OCI-M1 (cell line): ENCODE measurements at places on chromosomes 3 and 15.

- no peak for DNase-seq
These were observed 6.1 kb upstream of the SCAANT1 start for GRCh38 chr3:63918321-63918720.

- no peak for DNase-seq
These were observed 37.6 kb downstream of the OSTN start for GRCh38 chr3:191236646-191237045.

GRCh38 chr3:124034844-124035152 is 42.9 kb upstream of the ROPN1 start:
- no peak for DNase-seq

- peak; percentile 77 for DNase-seq
These were observed 18.6 kb downstream of the SAMD7 start for GRCh38 chr3:169929830-169930519.

DNA sequence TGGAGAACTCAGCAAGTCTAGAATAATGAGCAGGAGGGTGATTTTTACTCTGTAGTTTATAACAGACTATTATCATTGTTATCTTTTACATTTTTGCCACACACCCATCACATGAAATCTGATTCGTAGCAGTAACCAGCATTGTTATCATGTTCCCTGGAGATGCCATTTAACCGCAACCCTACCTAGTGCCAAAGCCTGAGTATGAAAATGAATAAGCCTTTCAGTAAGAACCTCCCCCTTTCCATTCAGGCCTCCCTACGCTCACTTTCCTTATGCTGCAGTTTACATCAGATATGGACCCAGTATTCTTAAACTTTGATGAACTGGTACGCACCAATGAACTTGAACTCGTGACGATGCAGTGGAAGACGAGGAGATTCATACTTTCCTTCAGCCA is 158.7 kb upstream of the SPRED1 start:
- DNase-seq: no peak

GRCh38 chr3:36164400-36164799 is 215.9 kb upstream of the STAC start:
- DNase-seq: peak; percentile 6

DNA sequence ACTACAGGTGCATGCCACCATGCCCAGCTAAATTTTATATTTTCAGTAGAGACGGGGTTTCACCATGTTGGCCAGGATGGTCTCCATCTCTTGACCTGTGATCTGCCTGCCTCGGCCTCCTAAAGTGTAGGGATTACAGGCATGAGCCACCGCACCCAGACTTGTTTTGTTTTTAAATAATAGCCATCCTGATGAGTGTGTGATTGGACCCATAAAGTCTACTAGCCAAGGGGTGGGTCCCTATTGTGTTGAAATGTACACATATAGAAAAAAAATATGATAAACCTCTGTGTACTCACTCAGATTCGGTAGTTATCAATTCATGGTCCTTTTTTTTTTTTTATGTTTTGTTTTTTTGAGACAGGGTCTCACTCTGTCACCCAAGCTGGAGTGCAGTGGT is 17.3 kb downstream of the ZNF592 start:
- DNase-seq: no peak

DNA sequence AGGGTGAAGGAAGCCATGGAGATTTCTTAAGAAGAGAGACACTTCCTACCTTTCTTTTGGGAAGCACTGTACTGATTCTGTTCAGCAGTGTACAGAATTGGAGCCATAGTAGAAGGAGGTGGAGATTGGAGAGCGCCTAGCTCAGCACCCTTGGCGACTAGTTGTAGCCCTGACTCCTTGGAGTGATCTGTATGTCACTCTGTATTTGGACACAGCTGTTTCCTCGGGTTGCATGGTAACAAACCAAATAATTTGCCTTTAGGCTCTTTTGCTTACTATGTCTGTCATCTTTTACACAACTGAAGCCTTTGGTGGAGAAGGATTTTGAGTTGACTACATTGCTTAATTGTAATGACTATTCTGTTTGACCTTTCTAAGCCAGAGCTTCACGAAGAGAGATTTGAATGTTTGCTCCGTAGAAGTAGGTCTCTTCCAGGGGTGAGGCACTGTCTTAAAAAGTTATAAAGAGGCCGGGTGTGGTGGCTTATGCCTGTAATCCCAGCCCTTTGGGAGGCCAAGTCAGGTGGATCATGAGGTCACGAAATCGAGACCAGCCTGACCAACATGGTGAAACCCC is 77.1 kb downstream of the AKAP13 start:
- no peak for DNase-seq

- DNase-seq: peak; percentile 89
These were observed 5.9 kb downstream of the STARD9 start for GRCh38 chr15:42581272-42581730.
